ENCODE measurements at places on chromosomes 7 and 10.
A peak's percentile ranks its signal among the peaks of the same experiment; 100 is the strongest.

- DNase-seq = no peak
These were observed 6.4 kb downstream of the FBH1 start for GRCh38 chr10:5896208-5897052.

DNA sequence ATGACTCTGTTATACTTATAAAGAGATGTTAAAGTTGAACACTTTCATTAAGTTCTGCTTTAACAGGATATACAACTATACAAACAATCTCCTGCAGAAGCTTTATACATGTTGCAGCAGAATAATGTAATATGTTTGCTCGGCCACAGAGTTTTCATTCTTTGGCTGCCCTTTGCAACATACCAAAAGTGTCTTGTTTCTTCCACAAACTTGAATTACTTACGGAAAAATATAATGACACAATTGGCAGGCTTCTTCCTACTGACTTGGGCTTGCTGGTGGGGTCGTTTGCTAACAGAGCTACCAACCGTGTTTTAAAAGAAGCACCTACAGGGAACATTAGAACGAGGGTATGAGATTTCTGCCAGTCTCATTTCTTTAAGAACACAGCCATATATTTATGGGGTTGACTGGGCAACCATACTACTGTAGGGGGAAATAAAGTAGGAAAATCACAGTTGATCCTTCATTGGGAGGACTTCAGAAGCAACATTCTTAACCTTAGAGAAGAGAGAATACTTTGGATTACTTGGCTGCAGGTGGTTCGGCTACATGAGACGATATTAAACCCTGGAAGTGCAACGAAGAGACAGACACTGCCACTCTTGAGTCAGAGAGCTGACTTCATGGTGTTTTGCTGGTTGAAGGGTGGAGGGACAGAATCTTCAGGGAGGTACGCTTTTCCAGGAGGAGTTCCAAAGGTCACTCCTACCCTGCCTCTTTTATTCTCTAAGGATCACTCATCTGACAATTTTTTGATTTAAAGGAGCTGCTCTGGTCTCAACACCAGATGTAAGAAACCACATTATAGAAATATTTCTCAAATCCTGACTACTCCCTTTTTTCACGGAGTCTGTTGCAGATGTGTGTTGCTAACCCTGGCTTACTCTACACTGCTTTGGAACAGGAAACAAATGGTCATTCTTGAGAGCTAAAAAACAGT, 123.9 kb downstream of the SEMA3C start:
- peak; percentile 90 for DNase-seq

GRCh38 chr10:114458955-114459354, 54.7 kb upstream of the AFAP1L2 start:
- DNase-seq = peak; percentile 4

- DNase-seq = peak; percentile 44
These were observed 1111.8 kb upstream of the C7orf33 start for GRCh38 chr7:147478796-147479195.

DNA sequence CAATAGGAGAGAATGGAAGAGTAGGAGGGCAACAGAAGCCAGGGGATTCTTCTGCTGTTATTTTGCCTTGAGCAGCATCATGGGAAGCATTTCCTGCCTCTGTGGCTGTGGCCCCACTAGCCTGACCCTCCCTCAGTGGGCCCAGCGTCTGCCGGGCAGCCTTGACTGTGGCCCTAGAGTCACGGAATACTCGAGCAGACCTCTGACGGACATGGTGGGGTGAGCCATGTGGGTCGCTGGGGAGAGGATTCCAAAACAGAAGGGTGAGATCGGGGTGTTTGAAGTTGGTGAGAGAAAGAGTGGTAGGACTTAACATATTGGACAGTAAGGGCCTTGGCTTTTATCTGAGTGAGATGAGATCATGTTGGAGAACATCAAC, 8.3 kb upstream of the PRKAG2 start:
- DNase-seq = no peak

- peak; percentile 39 for DNase-seq
These were observed 945 bp downstream of the ADO start for GRCh38 chr10:62805231-62806099.

DNA sequence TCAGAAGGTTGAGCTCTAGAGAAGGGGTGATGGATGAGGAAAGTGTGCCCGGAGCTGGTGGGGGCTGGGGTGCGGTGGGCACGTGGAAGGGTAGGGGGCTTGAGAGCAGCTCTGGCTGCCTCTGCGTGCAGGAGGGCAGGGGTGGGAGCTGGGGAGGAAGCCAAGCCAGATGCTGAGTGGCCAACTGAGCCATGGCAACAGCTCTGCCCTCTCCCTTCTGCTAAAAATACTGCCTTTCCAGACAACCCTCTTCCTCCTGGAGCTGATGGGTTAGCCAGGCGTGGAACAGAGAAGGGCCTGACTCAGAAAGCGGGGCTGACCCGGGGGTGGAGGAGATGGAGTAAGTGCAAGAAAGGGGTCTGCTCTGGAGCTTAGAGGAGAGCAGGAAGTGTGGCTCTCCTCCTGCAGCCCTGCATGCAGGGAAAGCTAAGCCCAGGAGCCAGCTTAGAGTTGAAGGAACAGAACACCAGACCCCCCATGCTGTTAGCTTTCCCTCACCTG, 114.6 kb upstream of the AGK start:
- no peak for DNase-seq

- no peak for DNase-seq
These were observed 174.4 kb upstream of the SHH start for GRCh38 chr7:155986497-155987160.

DNA sequence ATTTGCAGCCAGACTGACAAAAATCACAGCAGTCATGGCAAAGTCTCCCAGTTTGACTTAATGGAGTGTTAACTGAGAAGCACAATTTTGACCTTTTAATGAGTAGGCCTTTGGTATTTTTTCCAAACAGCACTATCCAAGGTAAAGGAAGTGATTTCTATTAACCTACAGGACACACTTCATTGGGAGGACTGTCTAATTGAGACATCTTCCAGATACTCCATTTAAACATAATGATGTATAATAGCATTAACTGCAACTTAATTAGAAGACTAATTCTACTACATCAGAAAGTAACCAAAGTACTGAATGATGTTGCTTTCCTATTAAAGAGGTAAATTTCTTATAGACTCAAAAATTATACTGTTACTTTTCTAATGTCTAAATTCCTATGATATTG, 61.1 kb downstream of the TWIST1 start:
- DNase-seq = no peak

GRCh38 chr7:28920424-28920823, 37.7 kb downstream of the TRIL start:
- DNase-seq = no peak

DNA sequence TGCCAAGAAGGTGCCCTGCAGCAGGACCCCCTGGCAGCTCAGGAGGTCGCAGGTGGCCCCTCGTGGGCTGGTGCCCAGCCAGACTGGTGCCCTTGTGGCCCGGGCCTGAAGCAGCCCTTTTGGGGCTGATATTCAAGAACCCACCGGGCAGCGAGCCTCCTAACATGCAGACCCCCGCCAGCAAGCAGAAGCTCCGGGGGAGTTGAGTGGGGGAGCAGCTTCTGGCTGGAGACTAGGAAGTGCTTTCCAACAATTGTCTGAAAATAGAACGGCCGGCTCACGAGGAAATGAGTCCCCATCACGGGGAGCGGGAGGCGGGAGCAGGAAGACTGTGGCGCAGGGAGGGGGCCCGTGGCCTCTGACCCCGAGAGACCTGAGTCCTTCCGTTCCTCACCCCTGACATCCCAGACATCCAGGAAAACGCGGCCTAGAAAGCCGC, 9.5 kb upstream of the INTS1 start:
- no peak for DNase-seq

DNA sequence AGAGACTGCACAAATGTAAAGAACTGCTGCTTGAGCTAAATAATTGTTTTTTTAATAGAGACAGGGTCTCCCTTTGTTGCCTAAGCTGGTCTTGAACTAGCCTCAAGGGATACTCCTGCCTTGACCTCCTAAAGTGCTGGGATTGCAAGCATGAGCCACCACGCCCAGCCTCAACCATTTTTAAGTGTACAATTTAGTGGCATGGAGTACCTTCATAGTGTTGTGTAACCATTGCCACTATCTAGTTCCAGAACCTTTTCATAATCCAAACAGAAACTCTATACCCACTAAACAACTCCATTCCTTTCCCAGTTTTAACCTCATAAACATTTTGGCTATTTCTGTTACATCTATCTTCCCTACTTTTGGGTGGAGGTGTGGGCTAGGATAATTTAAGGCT, 6.7 kb downstream of the EIF4H start:
- DNase-seq = no peak

GRCh38 chr7:142313528-142313927, 55.7 kb upstream of the PRSS58 start:
- DNase-seq = no peak

- DNase-seq = no peak
These were observed 71.8 kb upstream of the PIK3CG start for GRCh38 chr7:106793015-106793975.

- no peak for DNase-seq
These were observed 90.7 kb downstream of the CCDC3 start for GRCh38 chr10:12910835-12911234.

DNA sequence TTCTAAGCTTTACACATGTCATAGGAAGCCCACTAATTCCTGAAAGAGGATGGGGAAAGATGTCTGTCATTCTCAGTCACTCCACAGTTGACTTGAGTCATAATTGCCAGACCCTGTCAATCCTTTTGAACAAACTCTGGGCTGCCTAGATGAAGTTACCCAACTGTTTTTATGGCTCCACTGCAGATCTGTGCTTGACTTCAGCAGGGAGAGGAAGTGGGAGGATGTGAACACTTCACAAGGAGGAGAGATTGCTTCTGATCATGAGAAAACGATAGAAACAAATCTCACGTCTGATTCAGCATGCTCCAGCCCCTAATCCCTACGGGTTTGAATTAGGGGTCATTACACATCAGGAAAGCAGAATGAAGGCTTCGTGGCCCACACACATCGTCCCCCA, 596.6 kb upstream of the CELF2 start:
- no peak for DNase-seq

DNA sequence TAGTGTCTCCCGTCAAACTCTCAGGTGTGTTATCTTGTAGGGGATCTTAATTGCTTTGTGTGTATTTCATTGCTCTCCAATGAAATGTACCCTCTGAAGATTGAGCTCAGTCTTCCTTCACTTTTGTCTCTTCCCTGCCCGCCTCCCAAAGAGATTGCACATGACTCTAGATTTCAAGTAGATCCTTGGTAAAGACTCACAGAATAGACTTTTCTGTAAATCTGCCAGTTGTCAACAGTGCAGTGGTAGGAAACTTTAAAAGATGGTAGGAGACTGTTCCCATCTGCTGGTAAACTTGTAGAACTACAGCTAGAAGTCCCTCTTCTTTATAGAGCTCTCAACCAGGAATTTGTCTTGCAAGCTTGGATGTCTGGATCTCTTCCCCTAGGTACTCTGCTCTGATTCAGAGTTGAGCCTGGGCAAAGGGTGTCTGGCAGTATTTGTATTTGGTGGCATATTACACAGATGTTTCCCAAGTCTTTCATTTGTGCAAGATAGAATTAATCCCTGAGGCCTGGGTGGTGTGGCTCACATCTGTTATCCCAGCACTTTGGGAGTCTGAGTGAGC, 9.6 kb downstream of the CCL26 start:
- peak; percentile 71 for DNase-seq

DNA sequence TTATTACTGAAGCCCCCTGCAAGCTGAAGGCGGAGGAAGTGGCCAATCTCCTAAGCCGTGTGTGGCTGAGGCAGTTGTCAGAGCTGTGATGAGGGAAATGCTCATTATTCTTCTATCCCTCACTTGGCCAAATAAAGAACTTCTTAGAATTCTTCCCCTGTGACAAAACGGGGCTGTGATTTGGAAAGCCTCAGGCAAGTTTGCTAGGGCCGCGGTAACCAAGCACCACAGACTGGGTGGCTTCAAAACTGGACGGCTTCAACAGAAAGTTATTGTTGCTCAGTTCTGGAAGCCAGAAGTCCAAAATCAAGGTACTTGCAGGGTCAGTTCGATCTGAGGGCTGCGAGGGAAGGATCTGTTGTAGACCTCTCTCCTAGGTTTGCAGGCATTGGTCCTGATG, 72.3 kb upstream of the STEAP1B start:
- DNase-seq = no peak

- DNase-seq = peak; percentile 74
These were observed 185.3 kb upstream of the PCLO start for GRCh38 chr7:83347945-83348444.

DNA sequence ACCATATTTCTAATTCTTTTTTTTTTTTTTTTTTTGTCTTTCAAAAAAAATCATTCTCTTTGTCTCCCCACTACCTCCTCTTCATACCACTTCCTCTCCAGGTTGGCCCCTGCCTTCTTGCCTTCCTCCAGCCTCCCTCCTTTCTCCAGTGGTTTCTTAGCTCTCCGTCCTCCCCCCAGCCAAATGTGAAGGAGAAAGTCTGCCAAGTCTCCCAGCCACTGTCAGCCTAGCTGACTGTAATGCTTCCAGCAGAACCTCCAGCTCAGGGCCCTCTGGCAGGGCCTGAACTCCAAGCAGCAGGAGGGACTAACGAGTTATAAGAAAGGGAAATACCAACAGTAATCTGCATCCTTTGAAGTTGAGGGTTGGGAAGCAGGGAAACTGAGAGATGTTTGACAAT, 35.5 kb upstream of the BICC1 start:
- peak; percentile 80 for DNase-seq

DNA sequence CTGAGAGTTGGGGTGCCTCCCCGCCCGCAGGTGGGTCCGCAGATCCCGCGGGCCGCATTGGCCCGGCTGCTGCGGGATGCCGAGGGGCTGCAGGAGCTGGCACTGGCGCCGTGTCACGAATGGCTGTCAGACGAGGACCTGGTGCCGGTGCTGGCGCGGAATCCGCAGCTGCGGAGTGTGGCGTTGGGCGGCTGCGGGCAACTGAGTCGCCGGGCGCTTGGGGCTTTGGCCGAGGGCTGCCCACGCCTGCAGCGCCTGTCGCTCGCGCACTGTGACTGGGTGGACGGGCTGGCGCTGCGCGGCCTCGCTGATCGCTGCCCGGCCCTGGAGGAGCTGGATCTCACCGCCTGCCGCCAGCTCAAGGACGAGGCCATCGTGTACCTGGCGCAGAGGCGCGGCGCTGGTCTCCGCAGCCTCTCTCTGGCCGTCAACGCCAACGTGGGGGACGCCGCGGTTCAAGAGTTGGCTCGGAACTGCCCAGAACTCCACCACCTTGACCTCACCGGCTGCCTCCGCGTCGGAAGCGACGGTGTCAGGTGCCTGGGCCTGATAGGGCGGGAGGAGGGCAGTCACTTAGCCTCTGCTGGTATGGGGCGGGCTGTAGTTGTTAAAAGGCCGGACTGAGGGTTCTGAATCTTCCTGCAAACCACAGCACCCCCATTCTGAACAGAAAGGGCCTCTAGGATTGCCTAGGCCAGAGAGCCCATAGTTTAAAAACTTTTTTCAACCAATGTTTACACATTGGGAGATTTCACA, 1.3 kb downstream of the FBXL15 start:
- no peak for DNase-seq

GRCh38 chr10:90930070-90930837, 9.4 kb upstream of the ANKRD1 start:
- peak; percentile 88 for DNase-seq

- no peak for DNase-seq
These were observed 118.2 kb upstream of the FAM133B start for GRCh38 chr7:92708111-92709042.

DNA sequence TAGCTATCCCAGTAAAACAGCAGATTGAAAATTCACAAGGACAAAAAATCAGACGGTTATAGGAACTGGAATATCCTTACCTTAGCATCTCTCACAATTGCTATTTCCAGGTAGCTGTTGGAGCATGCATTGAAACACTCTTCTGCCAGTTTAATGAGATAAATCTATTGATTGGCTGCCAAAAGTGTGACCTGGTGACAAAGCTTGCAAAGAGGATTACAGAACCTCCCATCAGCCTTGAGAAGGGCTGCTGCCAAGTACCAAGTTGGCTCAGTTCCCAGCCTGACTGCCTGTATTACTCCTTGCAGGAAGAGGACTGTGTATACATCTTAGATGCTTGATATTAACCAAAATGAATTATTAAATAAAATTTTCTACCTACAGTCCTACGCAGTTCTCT, 5.1 kb downstream of the PRLHR start:
- peak; percentile 9 for DNase-seq
